ENCODE measurements at places on chromosomes 7 and 10.

DNA sequence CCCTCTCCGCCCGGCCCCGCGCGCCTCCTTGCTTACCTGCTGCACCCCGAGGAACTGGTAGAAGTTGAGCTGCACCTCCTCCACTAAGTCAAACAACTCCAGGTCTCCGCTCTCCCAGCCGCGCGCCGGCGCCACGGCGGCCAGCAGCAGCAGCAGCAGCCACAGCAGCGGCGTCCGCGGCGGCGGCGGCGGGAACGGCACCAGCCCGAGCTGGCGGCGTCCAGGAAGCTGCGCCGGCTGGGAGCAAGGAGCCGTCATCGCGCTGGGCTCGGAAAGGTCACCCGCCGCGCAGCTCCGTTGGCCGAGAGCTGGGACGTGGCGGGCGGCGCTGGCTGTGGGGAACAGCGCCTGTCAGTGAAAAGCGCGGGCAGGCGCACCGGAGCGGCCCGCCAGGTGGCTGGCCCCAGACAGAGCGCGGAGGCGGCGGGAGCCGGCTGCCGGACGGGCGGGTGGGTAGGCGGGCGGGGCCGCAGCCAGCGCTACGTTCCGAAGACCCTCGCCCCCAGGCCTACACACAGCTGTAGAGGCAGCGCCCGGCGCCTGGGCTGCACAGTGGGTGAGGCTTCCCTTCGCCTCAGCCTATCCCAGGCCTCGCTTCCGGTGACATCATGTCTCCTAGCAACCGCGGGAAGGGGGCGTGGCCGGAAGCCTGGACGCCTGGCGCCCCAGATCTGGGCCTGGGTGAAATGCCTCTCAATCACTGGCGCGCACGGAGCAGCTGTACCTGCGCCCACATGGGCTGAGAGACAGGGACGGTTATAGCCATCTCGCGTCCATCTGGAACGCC is at the start of gene DNAJC1:
DNAJC1 (minus strand) TSS at position 554 of the 787 bp plus-strand sequence; CDS start at position 258, 296 bp downstream.
- peak; percentile 93 for DNase-seq

DNA sequence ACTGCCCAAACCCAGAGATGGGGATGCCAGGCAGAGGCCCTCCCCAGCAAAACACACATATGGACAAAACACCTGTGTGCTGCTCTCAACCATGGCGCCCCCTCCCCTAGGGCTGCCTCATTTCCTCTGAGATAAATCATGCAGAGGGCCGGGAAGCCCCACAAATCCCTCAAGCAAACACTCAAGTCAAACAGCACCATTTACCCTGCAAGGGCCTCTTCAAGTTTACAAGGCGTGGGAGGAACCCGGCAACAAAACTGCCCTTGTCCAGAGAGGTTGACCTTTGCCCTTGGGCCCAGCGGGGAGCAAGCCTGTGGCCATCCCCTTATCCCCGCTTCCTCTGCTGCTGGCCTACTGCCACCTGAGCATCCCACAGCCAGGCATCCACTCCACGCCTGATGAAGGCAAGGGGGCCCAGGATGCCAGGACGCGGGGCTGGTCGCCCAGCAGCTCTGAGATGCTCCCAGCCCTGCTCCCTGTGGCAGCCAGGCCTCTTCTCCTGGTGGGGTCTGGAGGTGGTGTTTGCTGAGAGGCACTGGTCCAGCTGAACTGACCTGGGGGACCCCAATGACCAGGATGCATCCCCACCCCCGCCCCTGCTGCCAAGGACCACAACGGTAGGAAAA is 77.4 kb downstream of the DLG5 start:
- DNase-seq = no peak

GRCh38 chr7:2358968-2359527 is 4.4 kb downstream of the EIF3B start:
- DNase-seq = no peak

- peak; percentile 97 for DNase-seq
Observed at GRCh38 chr7:19560111-19560883, 148.5 kb downstream of the POLR1F start.

GRCh38 chr7:102424787-102425218 is 8.6 kb upstream of the ORAI2 start:
- no peak for DNase-seq

GRCh38 chr10:101090597-101090996 is 28.8 kb downstream of the KAZALD1 start:
- DNase-seq = no peak

DNA sequence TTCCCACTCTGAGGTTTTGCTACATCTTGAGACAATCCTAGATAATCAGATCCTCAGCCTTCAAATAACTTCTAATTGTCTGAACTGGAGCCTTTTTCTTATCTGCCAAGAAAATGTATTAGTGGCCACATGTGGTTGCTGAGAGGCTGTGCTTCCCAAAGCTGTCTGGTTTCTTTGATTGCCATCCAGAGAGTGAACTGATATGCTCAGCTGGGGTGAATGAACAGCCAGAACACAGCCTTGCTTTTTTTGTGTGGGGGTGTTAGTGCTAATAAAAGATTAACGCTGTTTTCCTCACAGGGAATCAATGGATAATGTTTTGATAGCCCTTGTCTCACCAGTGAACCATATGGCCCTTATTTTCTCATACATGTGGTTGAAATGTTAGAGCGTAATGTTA is 66.9 kb downstream of the BBS9 start:
- DNase-seq = peak; percentile 55

GRCh38 chr7:503575-504111 is 16.0 kb downstream of the PDGFA start:
- no peak for DNase-seq

DNA sequence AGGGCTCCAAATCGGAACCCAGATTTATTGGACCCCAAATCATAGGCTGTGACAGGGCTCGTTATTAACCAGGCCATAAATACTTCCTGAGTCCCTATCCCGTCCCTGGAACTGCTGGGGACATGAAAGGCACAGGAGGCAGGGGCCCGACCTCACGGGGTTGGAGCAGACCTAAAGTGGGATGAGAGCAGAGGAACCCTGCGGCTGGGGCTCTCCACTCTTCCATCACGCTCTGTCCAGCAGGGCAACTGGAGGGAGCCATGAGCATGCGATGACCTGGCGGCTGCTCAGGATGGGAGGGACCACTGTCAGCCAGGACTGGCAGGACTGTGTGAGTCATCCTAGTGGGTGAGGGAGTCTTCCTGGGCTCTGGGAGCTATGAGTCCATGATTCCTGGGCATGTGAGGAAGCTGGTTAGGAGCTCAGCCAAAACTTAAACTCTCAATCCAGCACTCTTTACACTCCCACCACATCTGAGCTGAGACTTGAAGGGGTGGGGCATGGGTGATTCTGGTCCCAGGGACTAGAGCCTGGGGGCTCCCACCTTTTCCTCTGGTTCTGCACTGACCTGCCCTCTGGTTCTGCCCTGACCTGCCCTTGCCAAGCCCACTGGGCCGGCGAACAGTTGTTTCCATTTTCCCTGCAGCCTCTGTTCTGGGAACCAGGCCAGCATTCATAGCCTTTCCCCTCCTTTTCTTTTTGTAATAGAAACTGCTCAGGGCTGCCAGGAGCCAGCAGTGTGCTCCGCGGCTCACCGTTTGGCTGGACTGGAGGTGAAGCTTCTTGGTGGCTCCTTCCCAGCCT is 47.1 kb downstream of the SYPL1 start:
- peak; percentile 76 for DNase-seq

GRCh38 chr7:156918635-156919034 is 25.7 kb upstream of the LMBR1 start:
- DNase-seq = no peak

GRCh38 chr10:88113232-88113631 is 249.8 kb downstream of the PTEN start:
- DNase-seq = no peak

DNA sequence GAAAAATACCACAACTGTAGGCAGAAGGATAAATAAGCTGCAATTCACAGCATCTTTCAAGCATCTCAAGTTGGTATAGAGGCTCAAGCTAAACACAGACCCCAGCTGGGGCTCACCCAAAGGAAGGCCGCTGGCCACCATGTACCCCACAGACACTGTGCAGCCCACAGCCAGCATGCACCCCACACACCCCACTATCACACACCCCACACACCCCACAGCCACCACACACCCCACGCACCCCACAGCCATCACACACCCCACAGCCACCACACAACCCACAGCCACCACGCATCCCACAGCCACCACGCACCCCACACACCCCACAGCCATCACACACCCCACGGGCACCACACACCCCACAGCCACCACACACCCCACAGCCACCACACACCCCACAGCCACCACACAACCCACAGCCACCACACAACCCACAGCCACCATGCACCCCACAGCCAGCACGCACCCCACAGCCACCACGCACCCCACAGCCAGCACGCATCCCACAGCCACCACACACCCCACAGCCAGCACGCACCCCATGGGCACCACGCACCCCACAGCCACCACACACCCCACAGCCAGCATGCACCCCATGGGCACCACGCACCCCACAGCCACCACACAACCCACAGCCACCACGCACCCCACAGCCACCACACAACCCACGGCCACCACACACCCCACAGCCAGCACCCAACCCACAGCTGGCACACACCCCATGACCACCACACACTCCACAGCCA is 214.7 kb downstream of the DNAJB6 start:
- DNase-seq = no peak

- no peak for DNase-seq
Observed at GRCh38 chr10:19891429-19891828, 75.2 kb downstream of the PLXDC2 start.

DNA sequence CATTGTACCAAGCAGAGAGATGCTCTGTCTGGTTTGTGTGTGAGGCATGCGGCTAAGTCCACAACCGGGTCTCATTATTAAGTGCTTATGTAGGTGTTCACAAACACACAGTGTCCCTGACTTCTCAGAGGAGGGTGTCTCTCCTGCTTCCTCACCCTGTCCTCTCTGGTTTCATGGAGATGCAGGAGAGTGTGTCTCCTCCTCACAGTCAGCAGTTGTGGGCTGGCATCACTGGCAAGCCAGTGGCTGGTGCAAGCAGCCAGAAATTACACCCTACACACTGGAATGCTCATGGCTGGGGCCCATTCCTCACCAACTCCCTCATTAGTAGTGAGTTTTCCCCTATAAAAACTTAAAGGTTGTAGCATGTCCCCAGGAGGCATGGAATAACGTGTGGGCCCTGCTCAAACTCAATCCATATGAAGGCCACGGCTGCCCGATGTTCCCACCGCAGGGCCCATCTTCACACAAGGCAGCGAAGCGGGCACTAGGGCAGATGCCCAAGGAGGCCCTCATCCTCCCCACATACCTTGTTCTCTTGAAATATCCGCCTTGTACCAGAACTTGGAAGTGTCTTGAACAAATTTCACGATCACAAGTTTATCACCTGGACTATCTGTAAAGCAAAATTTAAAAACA is 280.1 kb downstream of the TNS3 start:
- no peak for DNase-seq

DNA sequence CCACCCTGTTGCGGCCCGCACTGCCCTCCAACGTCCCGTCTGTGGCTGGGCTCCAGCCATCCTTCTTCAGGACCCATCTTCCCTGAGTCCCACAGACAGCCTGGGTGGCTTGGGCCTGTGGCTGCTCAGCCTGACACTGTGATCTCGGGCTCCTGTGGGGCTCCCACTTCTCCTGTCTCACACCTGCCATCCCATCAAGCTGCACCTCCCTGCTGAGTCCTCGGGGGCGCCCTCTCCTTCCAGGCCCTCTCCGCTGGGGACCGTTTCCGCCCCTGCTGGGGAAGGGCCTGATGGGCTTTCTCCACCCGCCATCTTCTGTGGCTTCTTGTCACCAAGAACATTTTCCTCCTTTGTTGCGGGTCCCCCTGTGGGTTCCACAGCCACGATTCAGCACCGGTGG is 173.8 kb upstream of the PPP2R2D start:
- no peak for DNase-seq

GRCh38 chr10:101050208-101051069 is 11.3 kb upstream of the KAZALD1 start:
- peak; percentile 39 for DNase-seq

DNA sequence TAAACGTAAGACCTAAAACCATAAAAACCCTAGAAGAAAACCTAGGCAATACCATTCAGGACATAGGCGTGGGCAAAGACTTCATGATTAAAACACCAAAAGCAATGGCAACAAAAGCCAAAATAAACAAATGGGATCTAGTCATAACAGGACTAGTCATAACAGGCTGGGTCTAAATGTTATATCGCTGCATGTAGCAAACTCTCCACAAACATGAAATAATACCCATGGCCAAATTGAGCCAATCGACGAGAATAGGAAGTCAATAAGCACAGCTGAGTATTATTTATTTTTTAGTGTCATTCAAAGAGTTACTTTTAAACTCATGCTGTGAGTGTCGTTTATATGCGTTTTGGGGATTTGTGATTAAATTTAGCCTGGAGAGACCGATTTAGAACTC is 225.1 kb downstream of the TFEC start:
- DNase-seq = peak; percentile 3

DNA sequence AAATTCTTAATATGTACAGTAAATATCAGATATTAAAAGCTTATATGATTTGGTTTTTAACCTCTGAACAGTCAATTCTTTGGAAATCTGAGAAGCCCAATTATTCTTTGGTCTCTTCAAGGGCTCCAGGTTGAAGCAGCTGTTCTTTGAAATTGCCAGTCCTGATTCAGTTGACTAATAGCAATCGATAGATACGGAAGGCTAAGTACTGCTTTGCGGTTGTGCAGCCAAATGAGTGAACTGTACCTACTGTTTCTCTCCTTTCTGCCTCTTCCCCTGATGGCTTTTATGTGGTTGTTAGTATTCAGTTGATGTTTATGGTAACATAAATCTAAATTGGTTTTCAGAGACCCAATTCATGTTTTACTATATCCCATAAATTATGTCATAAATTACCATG is 103.1 kb upstream of the RPA3 start:
- DNase-seq = no peak

GRCh38 chr10:113959383-113959760 is 84.3 kb upstream of the ADRB1 start:
- no peak for DNase-seq
